Smooth muscle cell of the pulmonary artery (primary cell): ENCODE measurements at places on chromosomes 13 and 19. TPM values are rescaled to one million over a fixed set of nuclear protein-coding genes. Genes with fewer than 3 reads are reported as not detected.

KCNN4 gene
- total RNA-seq = 3.3 and 11.3 TPM in 2 replicates

PTGIR gene
- 20.0 and 34.8 TPM in 2 replicates for total RNA-seq

TIMM50 gene
- 49.0 and 52.6 TPM in 2 replicates for total RNA-seq

SIGLEC9 gene
- total RNA-seq = not detected in 2 replicates

FPR2 gene
- 0.07 TPM in 1 of 2 replicates, not detected in the other for total RNA-seq

TNFAIP8L1 gene
- 2.0 and 2.1 TPM in 2 replicates for total RNA-seq

IL4I1 gene
- total RNA-seq = 0.13 and 0.23 TPM in 2 replicates

CYP4F2 gene
- not detected in 2 replicates for total RNA-seq

RNF225 gene
- 0.13 TPM in 1 of 2 replicates, not detected in the other for total RNA-seq

LCP1 gene
- 0.20 TPM in 1 of 2 replicates, not detected in the other for total RNA-seq

PSG3 gene
- not detected in 2 replicates for total RNA-seq

PRX gene
- total RNA-seq = 1.4 and 1.6 TPM in 2 replicates

PROZ gene
- not detected in 2 replicates for total RNA-seq
